Urinary bladder (tissue), 4 donors: ENCODE measurements at places on chromosomes 11 and 22.

- DNase-seq: no peak
These were observed 80.0 kb downstream of the ZNRF3 start for GRCh38 chr22:28963362-28963761.

DNA sequence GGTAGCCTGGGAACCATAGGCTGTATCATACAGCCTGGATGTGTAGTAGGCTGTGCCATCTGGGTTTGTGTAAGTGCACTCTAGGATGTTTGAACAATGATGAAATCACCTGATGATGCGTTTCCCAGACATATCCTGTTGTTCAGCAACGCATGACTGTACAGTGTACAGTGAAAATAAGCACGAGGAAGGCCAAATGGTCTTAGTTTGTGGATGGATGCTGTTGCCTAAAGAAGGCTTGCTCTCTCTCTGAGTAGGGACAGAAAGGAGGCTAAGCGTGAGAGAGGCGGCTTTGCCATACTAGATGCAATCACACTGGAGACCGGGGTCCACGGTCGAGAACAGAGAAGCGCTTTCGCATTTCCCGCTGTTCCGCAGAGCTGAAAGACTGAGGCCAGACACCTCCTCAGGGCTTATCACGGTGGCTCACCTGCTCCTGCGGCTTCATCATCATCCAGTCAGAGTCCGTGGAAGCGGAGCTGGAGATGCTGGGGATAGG lies 27.6 kb upstream of the APLP2 start:
- DNase-seq: no peak

GRCh38 chr22:47775191-47775590 lies 1012.7 kb downstream of the TBC1D22A start:
- DNase-seq: no peak

GRCh38 chr22:48705917-48706605 lies 1121.6 kb downstream of the BRD1 start:
- DNase-seq: no peak

DNA sequence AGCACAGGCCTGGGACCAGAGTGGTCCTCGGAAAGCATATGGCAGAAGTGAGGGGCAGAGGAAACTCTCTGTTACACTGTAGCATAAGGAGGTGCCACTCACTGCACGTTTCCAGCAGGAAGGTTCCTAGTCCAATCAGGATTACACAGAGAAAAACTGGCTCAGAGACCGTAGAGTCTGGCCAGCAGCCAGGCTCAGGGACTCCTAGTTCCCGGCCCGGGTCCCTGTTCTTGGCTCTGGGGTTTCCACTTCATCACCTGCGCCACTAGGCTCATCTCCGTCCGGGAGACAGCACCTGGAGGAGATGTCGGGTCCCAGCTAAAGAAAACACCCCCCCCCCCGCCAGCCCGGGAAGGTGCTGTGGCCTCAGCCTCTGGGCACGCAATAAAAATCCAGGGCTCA lies 1.1 kb downstream of the TTLL12 start:
- DNase-seq: no peak

DNA sequence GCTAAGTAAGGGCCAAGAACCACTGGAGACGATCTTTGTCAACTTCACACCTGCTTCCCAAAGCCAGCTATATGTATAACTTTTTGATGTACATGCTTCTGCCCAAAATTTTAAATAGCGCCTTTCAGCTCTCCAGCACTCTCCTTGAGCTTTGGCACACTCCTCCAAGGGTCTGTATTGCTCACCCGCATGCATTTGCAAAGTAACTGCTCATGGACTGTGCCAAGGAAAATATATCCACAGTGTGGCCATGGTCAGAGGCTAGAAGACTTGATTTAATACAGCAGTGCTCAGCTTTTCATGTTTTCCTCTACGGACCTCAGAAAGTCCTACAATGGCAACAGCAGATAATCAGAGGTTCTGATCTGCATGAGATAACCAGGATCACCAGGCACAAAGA lies 550.1 kb downstream of the SOX6 start:
- DNase-seq: no peak

GRCh38 chr22:36289406-36289870 lies 36.5 kb downstream of the APOL1 start:
- no peak for DNase-seq

- no peak for DNase-seq
These were observed 6.0 kb downstream of the CBX7 start for GRCh38 chr22:39146256-39147101.

GRCh38 chr22:30358541-30358940 lies 1.7 kb downstream of the CCDC157 start:
- DNase-seq: no peak
